ENCODE measurements at places on chromosomes 4 and X.

DNA sequence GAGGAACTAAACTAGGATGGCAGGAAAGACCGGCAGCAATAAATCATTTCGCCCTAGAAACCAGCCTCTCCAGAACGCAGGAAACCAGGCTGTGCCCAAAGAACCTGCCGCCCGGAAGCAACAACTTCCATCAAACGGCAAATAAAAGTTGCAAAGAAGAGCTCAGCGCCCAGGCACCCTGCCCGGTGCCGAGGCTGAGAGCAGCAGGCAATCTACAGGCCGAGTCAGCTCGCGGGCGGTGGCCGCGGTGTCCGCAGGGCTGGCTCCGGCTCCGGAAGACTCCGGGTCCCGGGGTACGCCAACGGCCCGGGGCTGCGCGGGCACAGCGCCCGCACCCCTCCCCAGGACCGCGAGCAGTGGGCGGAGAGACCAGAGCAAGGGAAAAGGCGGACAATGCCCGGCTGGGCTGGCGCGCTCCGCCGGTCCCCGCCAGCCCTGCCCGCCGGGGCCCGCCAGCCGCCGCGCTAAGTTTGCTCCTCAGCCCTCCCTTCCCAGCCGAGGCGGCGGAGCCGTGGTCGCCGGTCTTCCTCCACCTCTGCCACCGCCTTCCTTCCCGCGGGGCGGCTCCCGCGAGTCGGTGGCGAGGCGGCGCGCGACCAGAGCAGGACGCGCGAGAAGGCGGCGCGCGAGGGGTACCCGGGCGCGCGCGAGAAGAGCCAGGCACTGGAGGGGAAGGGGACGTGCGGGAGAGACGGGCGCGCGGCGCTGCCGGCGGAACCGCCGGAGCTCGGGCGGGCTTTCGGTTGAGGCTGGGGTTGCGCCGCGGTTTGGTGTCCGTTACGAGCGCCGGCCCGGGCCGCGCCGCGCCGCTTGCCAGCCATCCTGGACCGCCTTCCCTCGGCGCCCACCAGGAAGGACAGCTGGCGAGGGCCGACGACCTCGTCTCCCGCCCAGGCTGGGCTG is 733 bp downstream of the FRYL start:
- DNase-seq = peak; percentile 57

DNA sequence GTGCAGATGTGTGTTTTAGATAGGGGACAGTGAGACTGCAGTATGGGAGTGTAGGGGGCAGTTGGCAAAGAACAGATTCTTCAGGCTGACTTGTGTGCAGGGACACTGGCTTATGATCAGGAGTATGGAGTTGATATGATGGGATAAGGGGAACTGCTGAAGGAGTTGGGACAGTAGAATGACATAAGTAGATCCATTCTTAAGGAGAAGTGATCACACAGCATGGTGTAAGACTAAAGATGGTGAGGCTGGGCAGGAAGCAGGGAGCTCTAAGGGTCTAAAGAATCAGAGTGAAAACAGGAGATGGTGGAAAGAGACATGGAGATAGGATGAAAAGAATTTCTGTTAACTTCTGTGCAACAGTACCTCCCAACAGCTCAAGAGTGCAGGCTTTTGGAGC is 70.7 kb downstream of the REELD1 start:
- DNase-seq = no peak

DNA sequence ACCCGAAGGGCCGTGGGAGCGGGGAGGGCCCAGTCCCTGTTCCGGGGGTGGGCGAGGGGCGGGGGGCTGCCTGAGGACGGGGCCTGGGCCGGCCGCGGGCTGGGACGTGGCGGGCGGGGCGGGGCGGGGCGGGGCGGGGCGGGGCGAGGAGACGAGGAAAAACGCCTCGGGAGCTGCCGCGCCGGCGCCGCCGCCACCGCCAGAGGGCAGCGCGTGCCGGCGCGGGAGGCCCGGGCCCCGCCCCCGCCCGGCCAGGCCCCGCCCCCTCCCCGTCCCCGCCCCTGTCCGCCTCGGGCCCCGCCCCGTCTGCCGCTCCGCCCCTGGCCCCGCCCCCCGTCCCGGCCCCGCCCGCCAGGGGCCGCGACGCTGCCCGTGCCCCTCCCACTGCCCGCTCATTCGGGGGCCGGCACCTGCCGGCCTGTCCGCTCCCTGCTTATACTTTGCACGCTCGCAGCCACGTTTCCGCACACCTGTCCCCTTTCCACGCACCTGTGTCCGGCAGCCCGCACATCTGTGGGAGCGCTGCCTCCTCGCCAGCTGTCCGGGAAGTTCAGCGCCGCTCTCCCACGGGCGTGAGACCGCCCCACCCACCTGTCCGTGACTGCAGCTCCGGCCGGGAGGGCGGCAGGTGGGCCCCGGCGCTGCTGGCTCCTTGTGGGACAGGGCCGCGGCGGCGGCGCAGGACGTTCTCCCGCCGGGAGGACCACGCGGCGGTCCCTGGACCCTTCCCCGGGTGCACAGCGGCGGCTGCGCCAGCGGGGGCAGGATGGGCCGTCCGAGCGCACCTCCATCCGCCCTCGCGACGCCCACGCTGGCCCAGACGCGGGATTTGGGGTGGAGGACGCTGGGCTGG is 1.7 kb upstream of the FGFRL1 start:
- peak; percentile 73 for DNase-seq

- DNase-seq = no peak
These were observed 47.5 kb downstream of the CPZ start for GRCh38 chr4:8639777-8640720.

DNA sequence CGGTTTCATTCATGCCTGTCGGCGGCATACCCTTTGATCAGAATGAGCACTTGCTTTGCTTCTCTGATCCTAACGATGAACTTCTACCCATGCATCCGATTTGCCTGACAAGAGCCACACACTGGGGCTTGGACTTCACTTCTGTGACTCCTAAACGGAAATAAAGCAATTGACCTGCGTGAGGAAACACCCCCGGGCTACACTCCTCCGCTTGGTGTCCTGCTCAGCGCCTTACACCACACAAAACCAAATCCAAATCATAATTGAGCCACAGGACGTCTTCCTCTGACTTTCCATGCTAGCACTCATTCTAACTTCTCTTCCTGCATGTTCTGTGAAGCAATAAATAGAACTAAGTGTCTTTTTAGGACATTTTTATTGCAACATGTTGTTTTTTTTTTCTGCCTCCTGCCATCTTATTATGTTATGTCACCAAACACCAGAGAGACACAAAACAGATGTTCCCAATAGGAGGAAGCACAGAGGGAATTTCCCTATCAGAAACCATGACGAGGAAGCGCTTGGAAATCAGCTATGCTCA is 110.8 kb upstream of the FAM9B start:
- DNase-seq = no peak

DNA sequence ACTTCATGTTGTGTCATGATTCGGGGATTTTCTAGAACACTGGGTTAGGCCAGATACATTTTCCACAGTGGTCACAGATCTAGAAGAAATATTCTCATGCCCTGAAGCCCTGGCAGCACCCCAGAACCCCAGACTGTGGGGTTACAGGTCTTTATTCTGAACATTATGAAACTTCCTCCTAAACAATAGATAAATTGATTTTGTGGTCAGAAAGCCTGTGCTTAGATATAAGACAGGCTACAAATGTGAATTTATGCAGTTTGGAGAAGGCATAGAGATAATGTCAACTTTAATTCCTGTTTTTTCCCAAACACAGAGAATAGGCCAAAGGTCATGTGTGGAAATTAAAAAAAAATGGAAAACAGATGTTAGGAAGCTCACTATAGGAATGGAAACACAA is 492.9 kb downstream of the SPRY1 start:
- DNase-seq = no peak

DNA sequence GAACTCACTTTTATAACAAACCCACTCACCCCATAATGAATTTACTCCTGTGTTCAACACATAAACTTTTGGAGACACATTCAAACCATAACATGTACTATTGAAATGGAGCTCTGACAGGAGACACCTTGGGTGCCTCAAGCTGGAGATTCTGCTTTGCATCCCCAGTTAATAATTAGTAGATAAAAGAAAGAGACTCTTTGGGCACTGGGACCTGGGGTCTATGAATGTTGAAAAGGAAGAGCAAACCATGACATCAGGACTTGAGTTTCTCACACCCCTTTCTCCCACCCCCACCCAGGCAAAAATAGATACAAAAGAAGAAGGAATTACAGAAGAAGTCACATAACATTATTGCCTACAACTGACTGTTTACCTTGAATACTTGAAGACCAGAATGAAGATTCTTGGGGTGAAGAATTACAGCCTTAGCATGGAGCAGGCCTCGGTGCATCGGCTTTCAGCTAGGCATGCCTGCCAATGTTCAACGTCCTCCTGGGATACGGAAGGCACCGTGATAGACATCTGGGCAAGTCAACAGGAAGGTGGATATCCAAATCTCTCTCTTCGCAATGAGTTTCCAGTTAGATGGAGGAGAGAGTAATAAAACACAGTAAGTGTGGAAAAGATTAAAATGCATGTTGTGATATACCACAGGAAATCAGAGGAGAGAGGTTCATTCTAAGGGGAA is 316.0 kb downstream of the TRIML1 start:
- no peak for DNase-seq

DNA sequence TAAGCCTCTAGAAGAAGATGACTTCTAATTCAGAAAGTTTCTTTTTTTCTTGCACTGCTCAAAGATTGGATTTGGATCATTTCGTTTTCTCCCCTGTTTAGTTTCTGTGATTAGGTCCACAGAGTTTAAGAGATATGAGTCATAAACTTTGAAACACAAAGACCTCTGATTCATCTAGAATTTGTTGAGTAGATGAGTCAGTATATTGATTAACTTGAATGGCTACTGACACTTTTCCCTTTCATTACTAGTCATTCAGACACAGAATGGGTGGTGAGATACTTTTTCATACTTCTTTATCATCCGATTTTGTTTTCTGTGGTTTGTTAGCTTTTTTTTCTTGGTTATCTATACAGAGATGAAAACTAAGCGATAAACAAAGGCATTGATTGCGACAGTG is 34.1 kb upstream of the AFF2 start:
- DNase-seq = no peak

GRCh38 chrX:1581132-1581531 is 10.3 kb upstream of the AKAP17A start:
- peak; percentile 50 for DNase-seq

DNA sequence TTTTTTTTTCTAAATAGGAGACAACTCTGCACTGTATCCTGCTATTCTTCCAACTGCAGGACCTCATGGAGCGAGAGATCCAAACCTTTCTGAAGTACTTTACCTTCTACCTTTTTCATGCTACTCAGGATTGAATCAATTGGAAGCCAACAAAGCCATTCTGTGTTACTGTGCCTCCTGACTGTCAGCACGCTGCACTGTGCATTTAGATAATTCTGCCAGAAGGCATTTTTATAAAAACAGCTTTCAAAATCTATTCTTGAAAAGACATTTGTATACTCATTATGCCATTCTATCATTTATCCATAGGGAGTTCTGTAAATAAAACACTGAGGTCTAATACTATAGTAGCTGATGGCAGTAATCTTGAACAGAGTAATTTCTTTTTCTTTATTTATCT is 142.8 kb downstream of the SLIT2 start:
- no peak for DNase-seq

DNA sequence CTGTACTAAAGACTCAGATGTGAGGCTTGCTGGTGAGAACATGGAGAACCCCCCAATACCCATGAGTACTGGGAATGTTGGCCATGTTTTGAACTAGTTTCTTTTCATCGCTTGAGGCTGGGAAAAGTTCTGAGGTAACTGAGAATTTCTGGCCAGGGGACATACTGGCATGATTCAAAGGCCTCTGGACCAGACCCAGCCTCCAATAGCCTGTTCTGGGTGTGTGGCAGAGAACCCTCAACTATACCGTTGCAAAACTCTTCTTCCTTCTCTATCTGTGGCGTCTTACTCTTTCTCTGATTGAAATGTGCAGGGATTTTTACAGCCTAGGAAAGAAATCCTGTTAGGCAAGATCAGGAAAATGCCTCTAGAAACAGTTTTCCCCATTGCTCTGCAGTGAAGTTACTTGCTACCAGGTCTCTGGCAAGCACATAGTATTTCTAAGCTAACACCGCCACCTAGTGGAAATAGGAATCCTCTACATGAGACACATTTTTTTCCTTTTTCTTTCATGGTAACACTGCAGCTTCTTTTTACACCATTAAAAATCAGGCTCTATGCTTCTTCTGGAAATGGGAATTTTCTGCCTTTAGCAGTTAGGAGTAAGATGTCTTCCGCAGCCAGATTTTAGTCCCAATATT is 170.7 kb upstream of the ZCCHC13 start:
- DNase-seq = no peak

GRCh38 chr4:4990857-4991540 is 28.3 kb downstream of the CYTL1 start:
- no peak for DNase-seq

- no peak for DNase-seq
These were observed 692.3 kb upstream of the HS3ST1 start for GRCh38 chr4:12120968-12121367.

GRCh38 chr4:6802626-6803025 is 20.1 kb downstream of the KIAA0232 start:
- DNase-seq = no peak

DNA sequence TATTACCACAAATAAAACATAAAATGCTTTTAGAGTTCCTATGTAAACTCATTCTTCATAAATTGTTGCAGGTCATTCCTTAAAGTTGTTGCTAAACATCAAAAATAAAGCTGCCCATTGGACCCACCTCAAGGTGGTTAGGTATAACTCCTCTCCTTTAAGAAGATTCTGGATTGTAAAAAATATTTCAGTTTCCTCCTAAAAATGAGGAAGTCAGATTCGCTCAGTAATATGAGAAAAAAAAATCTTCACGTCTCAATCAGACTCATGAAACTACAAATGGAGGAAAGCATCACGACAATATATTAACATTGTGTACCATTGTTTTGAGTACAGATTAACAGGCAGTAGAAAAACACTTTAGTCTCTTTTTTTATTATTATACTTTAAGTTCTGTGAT is 105.9 kb downstream of the DDX60 start:
- no peak for DNase-seq

DNA sequence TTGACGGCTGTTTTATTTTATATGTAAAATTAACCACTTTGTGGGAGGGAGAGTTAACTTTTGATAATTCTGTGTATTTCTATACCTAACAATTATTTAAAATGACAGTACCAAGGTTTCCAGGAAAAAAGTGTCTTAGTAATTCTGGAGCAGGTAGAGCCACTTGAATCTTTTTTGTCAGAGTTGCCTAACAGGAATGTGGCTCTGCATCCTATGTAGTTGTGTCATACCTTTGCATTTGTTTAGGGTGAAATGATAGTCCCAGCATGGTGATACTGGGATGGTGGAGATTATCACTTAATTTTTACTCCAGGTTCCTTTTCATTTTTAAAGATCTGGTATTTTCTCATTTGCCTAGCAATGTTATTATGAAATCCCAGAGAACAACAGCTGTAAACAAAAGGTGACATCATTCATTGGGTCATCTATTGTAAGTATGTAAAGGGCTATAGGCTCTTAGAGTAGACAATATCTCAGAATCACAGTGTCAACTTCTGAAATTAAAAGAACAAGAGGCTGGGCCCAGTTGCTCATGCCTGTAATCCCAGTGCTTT is 9.6 kb downstream of the SGMS2 start:
- DNase-seq = no peak

Data from activated CD8-positive, alpha-beta memory T cell treated with anti-CD3 and anti-CD28 coated beads for 1 hour (primary cell).